ENCODE measurements at places on chromosomes 2 and 18.

DNA sequence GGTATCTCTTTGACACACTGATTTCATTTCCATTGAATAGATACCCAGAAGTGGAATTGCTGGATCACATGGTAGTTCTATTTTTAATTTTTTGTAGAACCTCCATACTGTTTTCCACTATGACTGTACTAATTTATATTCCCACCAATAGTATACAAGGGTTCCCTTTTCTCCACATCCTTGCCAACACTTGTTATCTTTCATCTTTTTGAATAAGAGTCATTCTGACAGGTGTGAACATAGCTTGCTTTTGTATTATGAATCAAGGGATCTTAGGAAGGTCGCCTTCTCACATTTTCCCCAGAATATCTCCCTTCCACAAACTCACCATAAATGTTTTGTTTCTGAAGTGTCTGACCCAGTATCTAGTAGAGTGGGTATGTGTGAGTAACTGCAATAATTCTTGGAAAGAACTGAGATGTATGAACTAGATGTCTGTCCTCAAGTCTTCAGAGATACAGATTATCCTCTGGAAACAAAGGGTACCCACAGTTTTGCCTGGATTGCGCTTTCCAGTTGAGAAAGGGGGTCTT is 17.1 kb upstream of the SP3 start:
- H3K4me1 ChIP-seq: peaks cover 42% of the 10 kb centered on the region
- no peak overlapping the region for H3K27ac ChIP-seq
- H3K27me3 ChIP-seq: no peaks in the 10 kb centered on the region
- no peak for DNase-seq

DNA sequence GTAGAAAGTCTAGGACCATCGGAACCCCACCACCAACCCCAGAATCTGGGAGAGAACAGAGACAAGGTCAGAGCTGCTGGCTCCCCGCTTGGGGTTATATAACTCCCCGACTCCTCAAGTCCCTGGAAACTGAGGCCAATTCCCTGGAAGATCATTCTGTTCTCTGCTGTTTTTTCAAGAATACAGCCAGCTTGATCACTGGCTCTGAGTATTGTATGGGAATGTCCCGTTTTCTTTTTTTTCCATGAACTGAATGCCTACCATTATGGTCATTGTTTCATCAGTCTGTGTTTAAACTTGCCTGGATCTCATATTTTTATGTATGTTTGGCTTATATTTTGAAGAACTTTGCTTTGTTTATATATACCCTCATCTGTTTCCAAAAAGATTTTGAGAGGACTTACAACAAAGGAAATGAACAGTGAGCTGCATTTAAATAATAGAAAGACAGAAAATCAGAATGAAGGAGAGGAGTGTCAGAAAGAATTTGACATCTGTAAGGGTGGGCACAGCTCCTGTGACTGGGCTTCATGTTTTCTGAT is 90.0 kb upstream of the ALPP start:
- no peaks in the 10 kb centered on the region for H3K36me3 ChIP-seq
- no peak overlapping the region for H3K27ac ChIP-seq
- H3K4me3 ChIP-seq: no peak overlapping the region
- no peaks in the 10 kb centered on the region for H3K27me3 ChIP-seq

DNA sequence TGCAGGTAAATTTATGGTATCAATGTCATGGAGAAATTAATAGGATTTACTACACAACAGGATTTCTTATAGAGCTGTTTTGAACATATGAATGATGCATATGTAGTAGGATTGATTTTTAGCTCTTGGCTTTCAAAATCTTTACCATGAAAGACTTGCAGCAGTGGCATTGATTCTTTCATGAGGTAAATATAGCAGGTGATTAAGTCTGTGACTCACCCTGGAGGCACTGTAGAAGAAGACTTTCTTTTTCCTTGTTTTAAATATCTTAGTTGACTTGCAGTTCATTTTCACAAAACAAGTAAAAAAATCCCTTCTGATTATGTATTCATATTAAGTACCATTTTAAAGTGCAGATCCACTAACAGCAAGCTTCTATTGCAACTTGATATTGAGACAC is 463.0 kb downstream of the FBXO15 start:
- DNase-seq: no peak
- no peaks in the 10 kb centered on the region for H3K4me1 ChIP-seq
- no peak overlapping the region for H3K4me3 ChIP-seq
- no peaks in the 10 kb centered on the region for H3K36me3 ChIP-seq
- H3K27me3 ChIP-seq: no peaks in the 10 kb centered on the region
- H3K27ac ChIP-seq: no peak overlapping the region

- peaks cover 9% of the 10 kb centered on the region for H3K4me1 ChIP-seq
- no peaks in the 10 kb centered on the region for H3K27me3 ChIP-seq
- no peak overlapping the region for H3K4me3 ChIP-seq
- peak; percentile 30 for DNase-seq
- no peaks in the 10 kb centered on the region for H3K36me3 ChIP-seq
Observed at GRCh38 chr2:75570948-75571729, 10.4 kb upstream of the EVA1A start.

DNA sequence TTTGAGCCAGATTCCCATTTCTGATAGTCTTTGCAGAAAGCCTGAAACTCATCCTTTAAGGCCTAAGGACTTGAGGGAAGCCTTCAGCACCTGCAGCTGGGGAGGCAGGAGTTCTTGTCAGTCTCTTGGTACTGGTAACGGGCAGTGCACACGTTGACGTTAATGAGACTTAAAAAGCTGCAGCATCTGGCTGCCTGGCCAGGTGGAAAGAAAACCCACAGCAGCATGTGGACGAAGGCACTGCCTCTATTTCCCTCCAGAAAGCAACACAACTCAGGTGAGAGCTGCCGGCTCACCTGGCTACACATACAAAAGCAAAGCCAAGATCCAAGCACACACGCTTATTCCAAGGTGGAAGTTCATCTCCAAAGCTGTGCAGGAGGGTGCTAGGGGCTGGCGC is 178.8 kb downstream of the ANAPC1 start:
- no peak for DNase-seq
- no peak overlapping the region for H3K4me3 ChIP-seq
- H3K36me3 ChIP-seq: no peaks in the 10 kb centered on the region

DNA sequence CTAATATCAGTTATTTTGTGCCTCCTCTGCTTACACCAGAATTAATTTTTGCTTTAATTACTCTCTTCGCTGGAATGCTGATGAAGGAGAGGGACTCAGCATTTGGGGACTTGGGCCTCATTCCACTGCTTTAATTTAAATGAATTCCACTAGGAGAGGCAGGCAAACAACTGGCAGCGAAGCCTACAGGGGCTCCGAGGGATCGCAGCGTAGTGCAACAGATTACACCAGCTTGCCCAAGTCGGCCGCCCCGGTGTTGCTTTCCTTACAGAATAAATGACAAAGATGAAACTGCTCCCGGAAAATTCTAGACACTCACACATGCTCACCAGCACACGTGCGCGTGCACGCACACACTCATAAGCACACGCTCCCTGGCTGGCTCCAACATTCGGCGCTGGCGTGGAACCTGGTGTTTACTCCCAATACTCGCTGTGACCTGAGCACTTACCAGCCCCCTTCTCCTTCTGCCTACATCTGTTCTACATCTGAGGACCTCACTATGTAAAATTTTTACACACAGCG is 175.4 kb downstream of the ZNF521 start:
- no peaks in the 10 kb centered on the region for H3K27me3 ChIP-seq
- H3K4me3 ChIP-seq: no peak overlapping the region
- H3K27ac ChIP-seq: no peak overlapping the region
- no peaks in the 10 kb centered on the region for H3K4me1 ChIP-seq
- no peak for DNase-seq
- H3K36me3 ChIP-seq: no peaks in the 10 kb centered on the region

- DNase-seq: no peak
- H3K27ac ChIP-seq: no peak overlapping the region
- H3K27me3 ChIP-seq: no peaks in the 10 kb centered on the region
- no peaks in the 10 kb centered on the region for H3K36me3 ChIP-seq
- no peaks in the 10 kb centered on the region for H3K4me1 ChIP-seq
Observed at GRCh38 chr2:88835726-88836125, 144.3 kb downstream of the RPIA start.

DNA sequence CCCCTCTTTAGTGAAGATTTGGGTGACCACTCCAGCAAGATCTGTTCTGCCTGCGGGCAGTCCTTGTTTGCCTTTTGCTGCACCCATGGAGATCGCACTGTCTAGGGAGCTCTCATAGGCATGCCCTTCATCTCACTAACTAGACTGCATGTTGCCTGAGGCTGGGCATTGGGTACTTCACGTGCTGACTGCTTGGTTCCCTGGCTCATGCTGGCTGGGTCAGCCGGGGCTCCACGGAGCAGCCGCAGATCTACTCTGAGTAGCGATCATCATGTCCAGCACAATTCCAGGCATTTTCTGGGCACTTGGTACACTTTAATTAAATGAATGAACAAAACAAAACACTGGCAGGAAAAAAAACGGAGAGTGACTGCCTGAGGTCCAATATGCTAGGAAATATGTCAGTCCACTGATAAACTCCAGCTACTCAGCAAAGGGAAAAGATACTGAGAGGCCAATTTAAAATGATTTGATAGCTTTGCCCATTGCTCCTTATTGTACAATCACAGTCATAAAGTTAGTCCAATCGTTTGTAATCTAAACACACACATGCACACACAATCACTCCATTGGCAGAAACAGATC is 220.3 kb downstream of the C1D start:
- peaks cover 8% of the 10 kb centered on the region for H3K4me1 ChIP-seq
- no peaks in the 10 kb centered on the region for H3K27me3 ChIP-seq
- H3K36me3 ChIP-seq: no peaks in the 10 kb centered on the region
- H3K27ac ChIP-seq: no peak overlapping the region
- H3K4me3 ChIP-seq: no peak overlapping the region

GRCh38 chr2:10241641-10242430 is 60.9 kb upstream of the HPCAL1 start:
- H3K27ac ChIP-seq: no peak overlapping the region
- H3K27me3 ChIP-seq: no peaks in the 10 kb centered on the region
- H3K36me3 ChIP-seq: no peaks in the 10 kb centered on the region
- no peak overlapping the region for H3K4me3 ChIP-seq

DNA sequence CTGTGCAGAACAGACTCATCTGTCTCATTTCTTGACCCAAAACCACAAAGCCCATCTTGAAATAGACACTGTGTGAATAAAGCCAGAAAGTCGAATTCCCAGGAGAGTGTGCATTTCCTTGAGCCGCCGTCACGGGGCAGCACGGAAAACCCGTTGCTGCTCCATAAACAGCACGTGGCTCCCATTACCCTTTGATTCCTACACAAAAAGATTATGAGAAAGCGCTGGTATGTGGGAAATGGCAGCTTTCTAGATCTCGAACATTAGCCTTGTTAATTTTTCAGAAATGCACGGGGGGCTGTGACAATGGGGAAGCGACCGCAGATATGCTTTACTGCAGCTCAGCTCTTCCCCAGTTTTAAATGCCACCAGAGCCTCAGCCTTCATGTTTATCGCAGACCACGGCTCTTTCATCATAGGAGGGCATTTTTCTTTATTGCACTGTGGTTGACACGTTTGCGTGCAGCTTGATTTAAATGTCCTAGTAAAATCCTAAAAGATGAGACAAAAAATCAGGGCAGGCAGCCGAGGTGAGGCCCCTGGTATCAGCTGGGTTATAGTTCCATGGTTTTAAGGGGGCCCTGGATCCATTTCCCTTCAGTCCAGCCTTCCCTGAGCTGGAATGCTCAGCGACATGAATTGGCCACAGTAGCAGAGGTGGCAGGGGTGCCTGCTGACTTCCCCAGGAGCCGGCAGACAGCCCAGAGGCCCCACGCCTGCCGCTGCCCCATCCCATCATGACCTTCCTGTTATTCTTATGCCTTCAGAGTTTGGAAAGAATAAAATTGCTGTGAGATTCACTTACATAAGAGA is 249.3 kb downstream of the NDUFA10 start:
- H3K36me3 ChIP-seq: no peaks in the 10 kb centered on the region
- no peak overlapping the region for H3K4me3 ChIP-seq
- DNase-seq: no peak
- no peaks in the 10 kb centered on the region for H3K27me3 ChIP-seq

- H3K4me3 ChIP-seq: no peak overlapping the region
- H3K36me3 ChIP-seq: no peaks in the 10 kb centered on the region
- no peak for DNase-seq
- no peak overlapping the region for H3K27ac ChIP-seq
- no peaks in the 10 kb centered on the region for H3K4me1 ChIP-seq
- H3K27me3 ChIP-seq: no peaks in the 10 kb centered on the region
Observed at GRCh38 chr2:9110346-9110884, 96.2 kb upstream of the ASAP2 start.

GRCh38 chr2:123002660-123003248 is 1022.3 kb upstream of the CNTNAP5 start:
- H3K4me3 ChIP-seq: no peak overlapping the region
- H3K27me3 ChIP-seq: no peaks in the 10 kb centered on the region
- H3K27ac ChIP-seq: no peak overlapping the region
- peaks cover 2% of the 10 kb centered on the region for H3K36me3 ChIP-seq
- no peaks in the 10 kb centered on the region for H3K4me1 ChIP-seq

- no peak overlapping the region for H3K4me3 ChIP-seq
- no peaks in the 10 kb centered on the region for H3K36me3 ChIP-seq
- H3K27ac ChIP-seq: no peak overlapping the region
- H3K4me1 ChIP-seq: no peaks in the 10 kb centered on the region
- DNase-seq: no peak
Observed at GRCh38 chr2:65025453-65026123, 30.6 kb upstream of the CEP68 start.

DNA sequence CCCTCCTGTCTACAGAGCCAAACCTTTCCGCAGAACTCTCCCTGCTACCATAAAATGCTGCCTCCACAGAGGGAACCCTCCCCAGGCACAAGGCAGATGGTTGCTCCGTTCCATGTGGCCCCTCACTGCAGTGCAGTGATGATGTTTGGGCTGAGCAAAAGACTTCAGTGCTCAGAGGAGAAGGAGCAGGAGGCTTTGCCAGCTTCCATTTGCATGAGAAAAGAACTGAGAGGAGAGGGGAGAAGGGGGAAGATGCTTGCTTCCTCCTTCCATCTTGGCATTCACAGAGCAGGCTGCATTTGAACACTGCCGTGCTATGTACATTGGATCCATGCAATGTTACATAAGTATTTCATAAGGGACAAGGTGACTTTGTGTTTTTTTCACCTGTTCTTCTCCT is 46.6 kb upstream of the TMEM200C start:
- no peak overlapping the region for H3K4me3 ChIP-seq
- no peak for DNase-seq
- no peaks in the 10 kb centered on the region for H3K36me3 ChIP-seq
- H3K27me3 ChIP-seq: no peaks in the 10 kb centered on the region
- no peak overlapping the region for H3K27ac ChIP-seq

GRCh38 chr2:100976645-100977391 is 25.3 kb upstream of the RPL31 start:
- no peak overlapping the region for H3K27ac ChIP-seq
- no peak overlapping the region for H3K4me3 ChIP-seq
- H3K27me3 ChIP-seq: no peaks in the 10 kb centered on the region
- no peak for DNase-seq
- H3K36me3 ChIP-seq: no peaks in the 10 kb centered on the region
